ENCODE measurements at places on chromosomes 2 and 18.

DNA sequence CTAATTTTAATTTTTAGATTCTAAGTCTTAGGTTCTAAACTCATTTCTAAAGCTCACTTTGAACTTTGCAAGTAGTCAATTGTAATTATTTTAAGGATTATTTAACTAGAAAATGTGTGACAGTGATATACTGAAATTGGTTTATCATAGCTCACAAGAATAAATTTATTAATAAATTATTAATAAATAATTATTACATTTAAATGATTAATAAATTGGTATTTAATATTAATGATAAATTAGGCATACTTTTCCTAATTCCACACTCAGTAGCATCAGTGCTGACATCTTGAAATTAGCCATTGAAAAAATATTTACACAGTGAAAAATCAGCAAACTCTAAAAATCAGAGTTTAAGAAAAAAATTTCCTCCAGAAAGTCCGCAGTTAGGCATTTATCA, 433.7 kb downstream of the FIGN start:
- DNase-seq, result no peak

DNA sequence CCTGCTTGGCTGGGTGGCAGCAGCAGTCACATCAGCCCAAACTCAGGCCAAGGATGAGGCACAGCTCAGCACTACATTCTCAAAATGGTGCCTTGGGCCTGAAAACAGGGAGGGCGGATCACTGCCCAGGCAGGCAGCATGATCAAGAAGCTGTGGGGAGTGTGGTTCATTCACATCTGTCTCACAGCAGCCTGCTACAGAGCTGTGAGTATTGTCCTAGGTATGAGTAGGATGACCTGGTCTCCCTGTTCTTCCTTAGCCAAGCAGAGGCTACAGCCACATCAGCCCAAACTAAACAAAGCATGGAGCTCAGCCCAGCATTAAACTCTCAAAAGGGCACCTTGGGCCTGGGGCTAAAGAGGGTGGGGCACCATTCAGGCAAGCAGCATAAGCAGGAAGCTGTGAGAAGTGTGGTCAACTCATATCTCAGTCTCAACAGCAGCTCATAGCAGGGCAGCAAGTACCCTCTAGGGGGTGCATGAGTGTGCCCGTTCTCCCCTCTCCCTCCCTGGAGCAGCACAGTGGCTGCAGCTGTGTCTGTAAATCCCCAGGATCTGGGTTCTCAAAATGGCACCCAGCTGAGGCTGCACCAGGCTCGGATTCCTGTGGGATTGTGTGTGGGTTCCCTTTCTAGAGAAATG, 139.6 kb downstream of the TRABD2A start:
- DNase-seq, result peak; percentile 8

- DNase-seq, result no peak
Measured at GRCh38 chr2:85431570-85432205, 13.2 kb downstream of the SH2D6 start.

DNA sequence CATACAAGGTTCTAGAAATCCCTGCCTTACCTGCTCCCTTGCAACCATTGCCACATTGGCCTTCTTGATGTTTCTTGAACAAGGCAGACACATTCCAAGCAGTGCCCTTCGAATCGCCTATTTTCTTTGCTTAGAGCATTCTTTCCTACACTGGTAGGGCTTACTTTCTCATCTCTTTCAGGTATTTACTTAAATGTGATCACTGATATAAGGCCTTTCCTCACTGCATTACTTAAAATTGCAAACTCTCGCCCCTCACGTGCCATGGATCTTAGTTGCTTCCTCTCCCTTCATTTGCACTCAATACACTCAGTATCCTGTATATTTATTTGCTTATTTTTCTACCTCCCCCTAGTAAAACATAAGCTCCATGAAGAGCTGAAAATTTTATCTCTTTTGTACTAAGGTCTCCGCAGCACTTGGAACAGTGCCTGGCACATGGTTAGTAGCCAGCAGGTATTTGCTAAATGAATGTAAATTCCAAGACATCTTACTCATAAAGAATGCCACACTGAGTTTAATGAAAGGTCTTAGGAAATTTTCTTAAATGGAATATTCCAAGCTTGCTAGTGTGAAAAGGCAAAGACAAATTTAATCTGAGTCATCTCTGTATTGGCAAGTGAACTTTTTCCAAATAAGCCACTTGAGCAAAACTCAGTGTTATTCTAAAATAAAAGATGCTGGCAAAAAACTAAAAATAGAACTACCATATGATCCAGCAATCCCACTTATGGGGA, 42.4 kb upstream of the FIGN start:
- peak; percentile 98 for DNase-seq

DNA sequence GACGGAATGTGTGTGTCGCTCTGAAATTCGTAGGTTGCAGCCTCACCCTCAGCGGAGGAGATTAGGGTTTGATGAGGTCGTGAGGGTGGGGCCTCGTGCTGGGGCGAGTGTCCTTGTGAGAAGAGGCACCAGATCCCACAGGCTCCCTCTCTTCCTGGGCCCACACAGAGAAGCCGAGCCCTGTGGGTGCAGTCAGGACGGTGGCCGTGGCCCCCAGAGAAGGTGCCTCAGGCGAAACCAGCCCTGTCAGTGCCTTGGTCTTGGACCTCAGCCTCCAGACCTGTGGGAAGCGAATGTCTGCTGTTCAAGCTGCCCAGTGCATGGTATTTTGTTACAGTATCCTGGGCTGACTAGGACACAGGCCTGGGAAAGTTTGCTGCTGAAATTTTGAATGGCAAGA, 108.0 kb upstream of the ALKAL2 start:
- DNase-seq, result no peak

GRCh38 chr18:37160038-37160820, 331.3 kb downstream of the KIAA1328 start:
- no peak for DNase-seq

GRCh38 chr2:157498483-157498882, 54.6 kb upstream of the CYTIP start:
- no peak for DNase-seq

- DNase-seq, result no peak
Measured at GRCh38 chr2:67465623-67466022, 68.5 kb downstream of the ETAA1 start.

DNA sequence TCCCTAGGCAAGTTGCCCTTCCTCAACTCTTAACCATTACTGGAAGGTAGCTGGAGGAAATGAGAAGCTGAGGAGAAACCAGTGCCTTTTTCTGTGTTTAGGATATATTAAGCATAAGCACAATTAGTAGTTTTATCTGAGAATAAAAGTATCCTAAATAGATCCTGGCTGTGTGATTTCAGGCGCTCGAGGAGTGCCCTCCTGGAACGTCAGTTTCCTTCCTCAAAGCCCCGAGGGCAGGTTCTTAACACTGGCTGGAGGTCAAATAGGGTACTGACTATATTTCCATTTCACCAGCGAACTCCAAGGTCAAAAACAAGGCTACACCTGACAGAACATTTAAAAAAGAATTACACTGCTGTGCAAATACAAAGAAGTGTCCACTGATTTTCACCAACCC, 1.5 kb upstream of the STON1 start:
- no peak for DNase-seq

DNA sequence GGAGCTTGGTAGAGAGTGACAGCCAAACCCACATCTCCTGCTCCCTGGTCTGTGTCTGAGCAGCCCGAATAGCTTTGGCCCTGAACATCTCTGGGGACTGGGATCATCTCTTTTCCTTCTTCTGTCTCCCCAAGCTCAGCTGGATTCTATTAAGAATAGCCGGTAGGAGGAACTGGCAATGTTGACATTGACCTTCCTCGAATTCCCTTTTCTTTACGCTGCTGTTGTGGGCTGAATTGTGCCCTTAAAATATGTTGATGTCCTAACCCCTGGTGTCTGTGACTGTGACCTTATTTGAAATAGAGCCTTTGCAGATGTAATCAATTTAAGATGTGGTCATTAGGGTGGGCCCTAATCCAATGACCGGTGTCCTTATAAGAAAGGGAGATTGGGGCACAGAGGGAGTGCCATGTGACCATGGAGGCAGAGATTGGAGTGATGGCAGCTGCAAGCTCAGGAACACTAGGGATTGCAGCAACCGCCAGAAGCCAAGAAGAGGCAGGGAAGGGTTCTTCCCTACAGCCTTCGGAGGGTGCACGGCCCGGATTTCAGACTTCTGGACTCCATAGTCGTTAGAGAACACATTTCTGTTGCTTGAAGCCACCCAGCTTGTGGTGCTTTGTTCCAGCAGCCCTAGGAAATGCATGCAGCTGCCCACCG, 5.8 kb upstream of the SFTPB start:
- no peak for DNase-seq

- peak; percentile 58 for DNase-seq
Measured at GRCh38 chr2:18623782-18624181, 34.4 kb upstream of the NT5C1B start.

DNA sequence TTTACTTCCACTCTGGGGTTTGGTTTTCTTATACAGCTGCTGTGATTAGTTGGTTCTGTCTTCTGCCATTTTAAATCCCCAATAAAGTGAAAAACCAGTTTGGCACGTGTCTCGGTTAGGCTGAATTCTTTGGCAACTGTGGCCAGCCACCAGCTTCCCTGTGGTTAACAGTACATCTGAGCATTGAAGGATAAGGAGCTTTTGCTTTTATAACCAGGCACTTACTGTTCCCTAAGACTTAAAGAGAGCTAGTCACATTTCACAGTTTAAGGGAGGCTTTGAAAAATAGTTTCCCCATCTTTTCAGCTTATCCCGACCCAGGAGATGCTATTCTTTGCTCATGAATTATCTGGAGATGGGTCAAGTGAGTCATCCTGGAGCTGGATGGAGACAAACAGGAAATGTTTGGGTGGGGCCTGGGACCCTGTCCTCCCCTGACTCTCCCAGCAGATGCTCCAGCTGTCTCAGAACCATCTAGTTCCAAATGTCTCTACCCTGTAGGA, 57.3 kb upstream of the EML6 start:
- DNase-seq, result peak; percentile 87

DNA sequence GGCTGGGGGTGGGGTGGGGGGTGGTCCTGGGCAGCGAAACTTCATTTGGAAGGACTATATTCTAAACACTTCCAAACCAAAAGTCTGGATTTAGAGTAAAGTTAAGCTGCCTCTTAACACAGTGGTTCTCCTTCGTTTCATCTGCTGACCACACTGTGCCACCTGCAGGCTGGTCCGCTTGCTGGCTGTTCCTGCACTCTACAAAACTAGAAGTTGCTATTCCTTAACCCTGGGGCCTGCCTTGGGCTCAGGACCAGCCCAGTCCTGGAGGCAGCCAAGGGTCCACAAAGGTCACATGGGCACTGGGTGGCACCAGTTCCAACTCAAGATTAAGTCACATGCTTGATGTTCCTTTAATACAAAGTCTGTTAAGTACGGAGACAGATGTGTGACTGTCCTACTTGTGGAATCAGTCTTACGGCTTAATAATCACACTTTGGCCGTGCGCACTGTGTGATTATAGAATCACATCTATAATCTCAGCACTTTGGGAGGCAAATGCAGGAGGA, 195.4 kb downstream of the FAM210A start:
- peak; percentile 31 for DNase-seq

DNA sequence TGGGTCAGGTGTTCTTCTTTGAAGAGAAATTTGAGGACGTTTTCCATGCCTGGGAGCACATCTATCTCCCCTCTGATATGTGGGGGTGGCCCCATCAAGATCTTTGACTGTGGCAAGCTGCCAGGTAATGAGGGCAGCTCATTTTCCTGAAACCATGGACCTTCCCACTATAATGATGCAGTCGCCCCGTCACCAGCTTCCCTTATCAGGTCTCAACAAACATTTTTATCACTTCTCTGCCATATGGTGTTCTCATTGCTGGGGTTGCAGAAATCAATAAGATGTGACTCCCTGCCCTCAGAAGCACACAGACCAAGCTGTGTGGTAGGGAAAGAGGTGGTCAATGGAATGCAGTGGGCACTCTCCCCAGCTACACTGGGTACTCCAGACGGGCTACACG, 48.4 kb upstream of the B3GNT7 start:
- no peak for DNase-seq

Measured in fibroblast of lung (primary cell).